ENCODE measurements at places on chromosomes 13 and 19.

DNA sequence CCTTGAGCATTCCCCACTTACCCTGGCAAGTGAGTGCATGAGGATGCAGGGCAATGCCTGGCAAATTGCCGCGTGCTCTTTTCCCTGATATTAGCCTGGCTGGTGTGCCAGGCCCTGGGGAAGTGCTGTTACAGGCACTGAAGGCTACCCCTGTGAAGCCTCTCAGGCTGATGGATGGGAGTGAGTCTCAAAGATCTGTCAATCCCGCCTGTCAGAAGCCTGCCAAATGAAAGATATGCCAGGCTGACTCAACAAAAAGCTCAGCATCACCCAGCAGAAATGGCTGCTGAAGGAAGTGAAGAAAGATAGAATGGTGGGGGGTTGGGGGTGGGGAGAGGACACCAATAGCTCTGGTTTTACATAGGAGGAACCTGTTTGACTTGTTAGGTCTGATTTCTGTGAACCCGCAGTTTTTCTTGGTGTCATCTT lies 112.1 kb downstream of the LACC1 start:
- no peak for DNase-seq

DNA sequence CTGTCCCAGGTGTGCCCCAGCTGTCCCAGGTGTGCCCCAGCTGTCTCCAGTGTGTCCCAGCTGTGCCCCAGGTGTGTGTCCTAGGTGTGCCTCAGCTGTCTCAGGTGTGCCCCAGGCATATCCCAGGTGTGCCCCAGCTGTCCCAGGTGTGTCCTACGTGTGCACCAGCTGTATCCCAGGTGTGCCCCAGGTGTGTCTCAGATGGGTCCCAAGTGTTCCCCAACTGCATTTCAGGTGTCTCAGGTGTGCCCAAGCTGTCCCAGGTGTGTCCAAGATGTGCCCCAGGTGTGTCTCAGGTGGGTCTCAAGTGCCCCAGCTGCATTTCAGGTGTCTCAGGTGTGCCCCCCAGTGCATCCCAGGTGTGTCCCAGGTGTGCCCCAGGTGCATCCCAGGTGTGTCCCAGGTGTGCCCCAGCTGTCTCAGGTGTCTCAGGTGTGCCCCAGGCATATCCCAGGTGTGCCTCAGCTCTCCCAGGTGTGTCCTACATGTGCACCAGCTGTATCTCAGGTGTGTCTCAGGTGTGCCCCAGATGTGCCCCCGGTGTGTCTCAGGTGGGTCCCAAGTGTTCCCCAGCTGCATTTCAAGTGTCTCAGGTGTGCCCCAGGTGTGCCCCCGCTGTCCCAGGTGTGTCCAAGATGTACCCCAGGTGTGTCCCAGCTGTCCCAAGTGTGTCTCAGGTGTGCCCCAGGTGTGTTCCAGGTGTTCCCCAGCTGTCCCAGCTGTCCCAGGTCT lies 1.3 kb upstream of the GRK1 start:
- no peak for DNase-seq

DNA sequence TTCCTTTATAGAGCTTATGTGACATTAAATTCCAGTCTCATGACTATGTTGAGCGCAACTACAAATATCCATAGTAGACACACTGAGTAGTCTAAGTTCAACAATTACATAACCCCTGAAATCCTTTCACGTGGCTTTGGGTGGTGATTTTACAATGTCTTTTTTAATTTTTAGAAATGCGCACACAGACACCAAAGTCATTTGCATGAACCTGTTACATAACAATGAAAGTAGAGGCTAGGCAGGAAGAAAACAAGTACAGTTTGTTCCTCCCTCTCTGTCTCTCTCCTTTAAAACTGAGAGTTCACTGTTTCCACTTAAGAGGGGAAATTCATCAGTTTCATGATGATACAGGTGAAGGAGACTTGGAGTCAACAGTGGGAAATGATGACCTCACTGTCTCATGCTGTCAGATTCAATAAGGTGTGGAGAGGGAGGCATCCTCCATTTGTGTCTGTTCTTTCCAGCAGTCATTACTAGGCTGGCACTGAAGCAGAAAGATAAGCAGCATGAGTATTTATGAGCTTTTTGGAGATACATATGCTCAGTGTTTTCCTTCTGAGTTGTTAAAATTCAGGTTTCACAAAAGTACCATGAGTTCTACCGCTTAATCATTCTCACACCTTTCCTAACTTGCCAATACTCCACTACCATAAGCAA lies 201.8 kb downstream of the LHFPL6 start:
- DNase-seq: no peak

- DNase-seq: peak; percentile 30
Measured at GRCh38 chr19:2149980-2150793, 1.2 kb downstream of the AP3D1 start.
